Smooth muscle cell of the pulmonary artery (primary cell): ENCODE measurements at places on chromosomes 5 and 9. TPM values are rescaled to one million over a fixed set of nuclear protein-coding genes. Genes with fewer than 3 reads are reported as not detected.

The FBXW11 gene
- total RNA-seq: 95.8 and 105 TPM in 2 replicates

The OTP gene
- total RNA-seq: not detected in 2 replicates

The NPM1 gene
- total RNA-seq: 763 and 864 TPM in 2 replicates

The GZMA gene
- not detected in 2 replicates for total RNA-seq

The SLC22A5 gene
- 4.2 and 5.0 TPM in 2 replicates for total RNA-seq

The CTXN3 gene
- total RNA-seq: not detected in 2 replicates
